CD4-positive, alpha-beta T cell (primary cell): ENCODE measurements at places on chromosomes 11 and 22. TPM values are rescaled to one million over a fixed set of nuclear protein-coding genes. Genes with fewer than 3 reads are reported as not detected.
A peak's percentile ranks its signal among the peaks of the same experiment; 100 is the strongest.

- no peak for DNase-seq
Observed at GRCh38 chr22:20093418-20094196, 13.6 kb downstream of the DGCR8 start.

- peak; percentile 36 for DNase-seq
Observed at GRCh38 chr11:48008951-48009270, 28.6 kb downstream of the PTPRJ start.

- DNase-seq, result no peak
Observed at GRCh38 chr22:28594797-28595462, 84.7 kb downstream of the TTC28 start.

GRCh38 chr11:75625991-75626888 is 42.6 kb downstream of the MAP6 start:
- DNase-seq, result no peak

The C11orf16 gene
- total RNA-seq, result not detected

GRCh38 chr11:70306586-70307033 is 36.1 kb downstream of the PPFIA1 start:
- no peak for DNase-seq

The C11orf42 gene
- not detected for total RNA-seq

DNA sequence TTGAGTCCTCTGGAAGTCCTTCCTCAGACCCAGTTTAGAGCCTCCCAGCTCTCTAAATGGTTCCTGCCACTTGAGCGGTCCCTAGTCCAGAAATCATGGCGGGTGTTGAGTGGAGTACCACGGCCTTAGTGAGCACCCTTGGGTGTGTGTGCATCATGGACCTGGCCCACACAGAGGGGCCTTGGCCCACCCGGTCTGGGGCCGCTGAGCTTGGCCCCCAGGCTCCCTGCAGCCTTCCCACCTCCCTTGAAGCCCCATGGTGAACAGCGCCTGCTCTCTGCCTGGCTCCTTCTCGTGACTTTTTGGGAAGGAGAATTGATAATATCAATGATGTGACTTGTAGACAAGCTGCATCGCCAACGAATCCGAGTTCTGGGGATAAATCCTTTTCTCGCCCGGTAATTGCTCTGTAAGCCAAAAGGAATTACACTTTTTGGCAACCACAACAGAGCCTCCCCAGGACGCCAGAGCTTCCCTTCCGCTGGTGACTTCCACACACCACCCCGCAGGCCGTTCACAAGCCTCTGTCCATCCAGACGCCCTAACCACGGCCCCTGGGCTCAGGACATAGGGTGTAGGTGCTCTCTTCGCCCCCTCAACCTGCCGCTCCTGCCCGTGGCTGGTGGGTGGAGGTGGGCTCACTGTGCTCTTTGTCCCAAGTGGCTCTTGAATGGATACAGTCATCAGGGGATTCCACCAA is 93.8 kb downstream of the NECTIN1 start:
- DNase-seq, result no peak

DNA sequence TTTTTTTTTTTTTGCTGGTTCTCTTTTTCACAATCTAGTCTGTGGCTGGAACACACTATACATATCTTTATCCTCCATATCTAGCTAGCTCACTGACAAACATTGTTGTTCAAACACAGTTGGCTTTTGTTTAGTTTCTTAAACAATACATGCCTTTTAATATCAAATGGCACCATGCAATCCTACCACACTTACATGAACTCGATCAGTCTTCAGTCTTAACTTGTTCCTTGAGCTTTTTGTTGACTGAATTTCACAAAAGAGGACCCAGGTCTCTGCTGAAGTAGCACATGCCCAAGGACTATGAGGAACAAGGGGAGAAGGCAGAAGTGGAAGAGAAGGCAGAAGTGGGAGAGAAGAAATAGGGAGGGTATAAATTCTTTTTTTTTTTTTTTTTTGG is 25.5 kb downstream of the TMEM123 start:
- DNase-seq, result no peak

DNA sequence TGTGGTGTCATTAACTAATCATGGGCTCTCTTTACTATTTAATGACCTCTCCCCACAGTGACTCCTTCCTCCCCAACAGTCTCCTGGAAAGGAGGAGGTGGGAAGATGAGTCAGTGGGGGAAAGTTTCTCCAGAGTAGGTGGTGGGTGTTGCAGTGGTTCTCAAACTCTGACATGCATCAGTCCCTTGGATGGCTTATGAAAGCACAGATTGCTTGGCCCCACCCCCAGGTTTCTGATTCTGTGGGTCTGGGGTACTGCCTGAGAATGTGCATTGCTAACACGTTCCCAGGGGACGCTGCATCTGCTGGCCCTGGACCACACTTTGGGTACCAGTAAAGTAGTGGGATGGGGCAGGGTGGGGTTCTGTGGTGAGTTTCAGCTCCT is 9.8 kb downstream of the CD82 start:
- DNase-seq, result no peak

DNA sequence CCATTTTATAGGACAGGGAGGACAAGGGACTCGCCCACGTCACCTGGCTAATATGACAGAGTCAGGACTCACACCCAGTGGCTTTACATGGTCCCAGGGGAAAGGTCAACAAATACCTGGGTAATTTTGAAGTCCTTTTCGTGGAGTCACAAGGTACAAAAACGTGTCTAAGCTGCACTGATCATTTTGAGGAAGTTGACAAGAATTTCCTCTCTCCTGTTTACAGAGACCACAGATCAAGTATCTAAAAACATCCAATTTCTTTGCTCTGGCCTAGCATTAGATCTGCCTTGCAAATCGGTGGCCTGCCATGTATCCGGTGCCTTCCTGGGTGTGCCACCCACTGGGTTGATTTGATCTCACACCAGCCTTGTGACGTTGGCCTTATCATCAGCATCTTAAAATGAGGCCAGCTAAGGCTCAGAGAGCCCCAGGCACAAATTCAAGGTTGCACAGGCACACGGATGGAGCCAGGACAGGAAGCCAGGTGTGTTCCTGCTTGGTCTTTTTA is 17.6 kb downstream of the GDPD5 start:
- DNase-seq, result peak; percentile 44

- no peak for DNase-seq
Observed at GRCh38 chr11:3123305-3123704, 41.8 kb downstream of the OSBPL5 start.

- no peak for DNase-seq
Observed at GRCh38 chr22:22820076-22820475, 67.5 kb upstream of the IGLL5 start.

GRCh38 chr11:60977224-60977623 is 5.7 kb downstream of the CD6 start:
- no peak for DNase-seq

DNA sequence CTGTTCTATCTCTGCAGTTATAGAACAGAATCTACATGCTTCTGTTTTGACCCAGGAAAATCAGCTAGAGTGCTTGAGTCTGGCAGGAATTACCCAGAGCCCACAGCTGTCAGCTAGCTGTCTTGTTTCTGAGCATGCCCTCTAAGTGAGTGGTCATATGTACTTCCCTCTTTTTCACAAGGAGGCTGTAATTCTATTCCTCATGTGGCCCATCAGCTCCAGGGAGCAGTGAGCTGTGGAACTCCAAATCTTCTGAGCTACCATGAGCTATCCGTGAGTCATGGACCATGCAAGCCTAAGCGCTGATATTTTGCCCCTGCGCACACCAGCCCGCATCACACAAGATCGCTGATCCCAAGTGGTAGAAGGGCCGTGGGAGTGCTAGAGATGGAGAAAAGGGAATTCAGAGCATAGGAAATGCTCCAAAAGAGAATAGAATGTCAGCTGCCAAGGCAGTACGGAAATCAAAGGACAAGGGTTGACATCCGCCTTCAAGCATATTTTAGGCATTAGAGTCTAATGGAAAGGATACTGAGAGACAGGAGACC is 5.4 kb downstream of the FJX1 start:
- no peak for DNase-seq
